Stimulated activated CD4-positive, alpha-beta T cell treated with anti-CD3 and anti-CD28 coated beads, Interleukin-2, amount 100 ng/mL, for 4 hours (primary cell): ENCODE measurements at places on chromosomes 1 and 21.

DNA sequence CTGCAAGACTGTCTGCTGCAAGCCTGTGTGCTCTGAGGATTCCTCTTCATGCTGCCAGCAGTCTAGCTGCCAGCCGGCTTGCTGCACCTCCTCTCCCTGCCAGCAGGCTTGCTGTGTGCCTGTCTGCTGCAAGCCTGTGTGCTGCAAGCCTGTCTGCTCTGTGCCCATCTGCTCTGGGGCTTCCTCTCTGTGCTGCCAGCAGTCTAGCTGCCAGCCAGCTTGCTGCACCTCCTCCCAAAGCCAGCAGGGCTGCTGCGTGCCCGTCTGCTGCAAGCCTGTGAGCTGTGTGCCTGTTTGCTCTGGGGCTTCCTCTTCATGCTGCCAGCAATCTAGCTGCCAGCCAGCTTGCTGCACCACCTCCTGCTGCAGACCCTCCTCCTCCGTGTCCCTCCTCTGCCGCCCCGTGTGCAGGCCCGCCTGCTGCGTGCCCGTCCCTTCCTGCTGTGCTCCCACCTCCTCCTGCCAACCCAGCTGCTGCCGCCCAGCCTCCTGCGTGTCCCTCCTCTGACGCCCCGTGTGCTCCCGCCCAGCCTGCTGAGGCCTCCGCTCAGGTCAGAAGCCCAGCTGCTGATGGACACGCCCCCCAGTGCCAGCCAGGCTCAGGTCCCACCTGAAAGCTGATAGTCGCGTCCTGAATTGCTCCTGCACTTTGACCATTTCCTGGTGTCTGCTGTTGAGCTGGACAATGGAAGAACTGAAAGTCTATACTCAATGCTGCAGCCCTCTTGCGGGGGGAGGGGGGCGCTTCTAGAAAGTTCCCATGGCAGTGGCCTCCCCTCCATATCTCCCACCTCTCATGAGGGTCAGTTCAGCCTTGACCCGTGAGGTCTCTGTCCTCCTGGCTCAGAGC is 1.2 kb downstream of the KRTAP10-4 start:
- no peak for DNase-seq

- no peak for DNase-seq
Observed at GRCh38 chr1:107691540-107691939, 273.4 kb downstream of the VAV3 start.

- DNase-seq, result no peak
Observed at GRCh38 chr1:235304549-235305451, 23.2 kb downstream of the ARID4B start.

DNA sequence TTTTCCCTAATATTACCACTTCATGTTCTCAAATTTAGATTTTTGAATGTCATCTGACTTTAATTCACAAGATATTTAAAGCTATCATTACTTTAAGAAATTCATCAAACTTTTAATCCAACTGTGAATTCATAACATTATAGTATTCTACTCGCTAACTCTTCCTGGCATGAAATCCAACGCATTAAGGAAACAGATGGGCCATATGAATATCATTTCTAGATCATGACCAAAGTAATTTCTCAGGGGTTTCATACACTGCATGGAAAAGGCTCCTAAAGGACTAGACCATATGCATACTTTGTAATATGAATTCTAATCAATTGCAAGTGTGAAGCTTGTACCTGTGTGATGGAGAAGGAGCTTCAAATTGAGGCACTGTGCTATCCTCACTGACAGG is 72.4 kb downstream of the COP1 start:
- no peak for DNase-seq

GRCh38 chr1:155081472-155082300 is 3.0 kb downstream of the EFNA3 start:
- no peak for DNase-seq

DNA sequence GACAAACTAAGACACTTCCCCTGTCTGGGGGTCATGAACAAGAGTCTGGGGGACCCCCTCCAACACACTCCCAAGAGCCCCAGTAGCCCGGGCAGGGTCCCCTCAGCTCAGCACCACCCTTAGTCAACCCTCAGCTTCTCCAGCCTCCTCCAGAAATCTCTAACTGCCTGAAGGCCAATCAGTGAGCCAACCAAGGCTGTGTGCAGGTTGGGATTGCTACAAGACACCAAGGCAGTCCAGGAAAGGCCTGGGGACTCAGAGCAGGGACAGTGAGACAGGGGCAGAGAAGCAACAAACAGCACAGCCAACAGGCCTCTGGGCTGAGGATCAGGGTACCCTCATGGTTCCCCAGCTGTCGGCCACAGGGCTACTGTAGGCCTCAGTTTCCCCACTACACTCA is 13.3 kb downstream of the SMIM12 start:
- DNase-seq, result no peak

- no peak for DNase-seq
Observed at GRCh38 chr1:214568328-214568727, 16.9 kb upstream of the PTPN14 start.

GRCh38 chr1:106879538-106879937 is 176.9 kb upstream of the PRMT6 start:
- no peak for DNase-seq

DNA sequence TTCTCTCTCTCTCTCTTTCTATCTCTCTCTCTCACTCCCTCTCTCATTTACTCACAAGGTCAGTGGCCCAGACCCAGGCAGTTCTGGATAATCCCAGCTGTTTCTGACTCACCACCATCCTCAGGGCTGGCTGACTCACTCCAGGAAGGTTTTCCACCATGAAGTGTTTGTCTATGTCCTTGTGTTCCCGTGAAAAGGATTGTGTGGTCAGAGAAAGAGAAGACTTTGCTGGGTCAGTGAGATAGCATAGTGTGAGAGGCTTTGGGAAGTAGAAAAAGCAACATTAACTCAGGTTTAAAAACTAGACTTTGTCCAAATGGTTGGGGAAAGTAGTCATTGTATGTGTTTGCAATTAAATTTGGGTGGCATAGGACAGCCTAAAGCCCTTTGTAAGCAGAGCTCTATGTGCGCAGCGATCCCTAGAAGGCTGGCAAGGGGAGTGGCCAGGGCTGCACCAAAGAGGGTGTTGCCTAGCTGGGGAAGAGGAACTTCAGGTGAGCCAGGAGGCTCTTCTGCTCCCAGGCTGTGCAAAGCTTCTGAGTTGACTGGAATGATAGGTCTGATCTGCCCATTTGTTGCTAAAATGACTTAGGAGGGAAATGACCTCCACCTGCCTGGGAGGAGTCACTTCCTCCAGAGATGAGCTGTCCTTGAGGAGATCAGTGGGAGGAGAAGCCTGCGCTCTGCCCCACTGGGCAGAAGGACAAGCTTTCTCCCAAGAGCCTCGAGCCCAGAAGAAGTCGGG is 4.9 kb upstream of the CAPN2 start:
- no peak for DNase-seq

DNA sequence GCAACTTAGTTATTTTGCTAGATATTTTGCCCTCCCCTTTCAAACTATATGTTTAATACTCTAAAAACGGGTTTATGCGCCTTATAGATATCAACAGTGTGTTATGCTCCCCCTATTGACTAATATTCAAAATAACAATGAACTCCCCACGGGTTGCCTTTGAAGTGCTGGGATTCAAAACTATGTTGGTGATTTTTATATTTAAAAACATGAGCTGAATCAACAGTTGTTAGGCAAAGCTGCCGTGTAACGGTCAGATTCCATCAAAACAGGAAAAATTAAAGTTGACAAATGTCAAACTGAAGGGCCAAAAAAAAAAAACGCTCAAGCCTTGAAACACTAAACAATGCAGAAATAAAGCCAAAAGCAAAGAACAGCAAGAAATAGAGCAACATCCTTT is 2.5 kb downstream of the TGFBR3 start:
- no peak for DNase-seq

GRCh38 chr1:52237430-52237829 is 95.5 kb downstream of the ZFYVE9 start:
- no peak for DNase-seq

- no peak for DNase-seq
Observed at GRCh38 chr21:45821998-45822397, 159.6 kb upstream of the COL6A1 start.

DNA sequence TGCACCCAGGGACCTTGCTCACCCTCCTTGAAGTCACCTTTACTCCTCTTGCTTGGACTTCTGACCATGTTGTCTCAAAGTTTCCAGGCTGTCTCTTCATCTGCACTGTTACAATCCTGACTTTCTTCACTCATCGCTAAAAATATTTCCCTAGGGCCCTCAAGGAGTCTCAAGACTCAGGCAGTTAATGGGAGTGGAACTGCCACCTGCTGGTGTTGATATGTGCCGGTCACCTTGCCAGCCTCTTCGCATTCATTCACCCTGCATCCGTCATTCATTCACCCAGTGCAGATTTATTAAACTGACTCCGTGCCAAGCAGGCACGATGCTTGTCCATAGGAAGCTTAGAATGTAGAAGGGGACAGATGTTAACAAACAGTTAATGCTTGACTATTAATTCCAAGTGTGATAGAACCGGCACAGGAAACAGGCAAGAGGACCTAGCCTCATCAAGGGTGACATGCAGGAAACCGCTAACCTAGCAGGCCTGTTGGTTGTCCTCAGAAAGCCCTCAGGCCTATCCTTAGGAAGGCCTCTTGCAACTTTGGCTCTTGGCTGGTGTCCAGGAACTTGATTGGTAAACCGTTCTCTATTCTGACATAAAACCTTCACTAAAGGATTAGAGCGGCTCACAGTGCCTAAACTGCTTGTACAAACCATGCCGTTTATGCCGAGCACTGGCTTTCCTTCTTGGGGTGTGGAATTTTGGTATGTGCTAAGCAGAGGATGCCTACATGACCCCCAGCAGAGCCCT is 342.2 kb downstream of the CAMTA1 start:
- no peak for DNase-seq
